ENCODE measurements at places on chromosomes 1 and 21.
A peak's percentile ranks its signal among the peaks of the same experiment; 100 is the strongest.

DNA sequence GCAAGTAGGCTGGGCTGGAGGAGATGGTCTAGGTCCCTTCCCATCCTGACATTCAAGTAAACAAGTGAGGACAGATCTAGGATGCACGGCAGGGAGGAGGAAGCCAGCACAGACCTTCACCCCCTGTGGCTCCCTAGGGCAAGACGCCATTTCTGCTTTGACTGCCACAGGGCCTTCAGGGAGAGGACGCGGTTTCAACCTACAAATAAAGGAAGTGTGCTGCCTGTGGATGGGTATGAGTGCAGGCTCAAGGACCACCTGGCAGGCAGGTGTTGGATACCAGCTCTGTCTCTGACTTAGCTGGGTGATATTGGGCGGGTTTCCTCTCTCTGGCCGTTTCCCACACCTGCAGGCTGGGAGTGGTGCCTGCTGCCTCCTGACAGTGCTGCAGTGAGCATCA is 16.2 kb downstream of the SLC2A1 start:
- no peak for DNase-seq

DNA sequence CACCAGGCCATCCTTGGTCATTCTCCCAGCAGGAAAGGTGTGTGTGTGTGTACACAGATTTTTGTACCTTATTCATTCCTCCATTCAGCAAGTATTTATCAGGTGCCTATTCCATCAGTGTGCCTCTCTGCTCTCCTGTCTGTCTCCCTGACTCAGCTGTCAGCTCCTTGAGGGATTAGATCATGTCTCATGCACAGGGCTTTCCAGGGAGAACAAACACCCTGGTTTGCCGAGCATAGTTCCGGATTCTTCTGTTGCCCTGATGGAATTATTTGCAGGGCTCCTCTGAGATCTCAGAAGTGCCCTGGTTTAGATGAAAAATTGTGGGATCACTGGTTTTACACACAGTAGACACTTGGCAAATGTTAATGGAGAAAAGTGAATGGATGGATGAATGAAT is 8.1 kb upstream of the SDHB start:
- no peak for DNase-seq

GRCh38 chr1:206439205-206439604 is 31.1 kb upstream of the IKBKE start:
- no peak for DNase-seq

GRCh38 chr1:232029315-232029714 is 402.7 kb downstream of the DISC1 start:
- DNase-seq: no peak

- DNase-seq: peak; percentile 27
Measured at GRCh38 chr1:218591966-218592365, 246.8 kb downstream of the TGFB2 start.

DNA sequence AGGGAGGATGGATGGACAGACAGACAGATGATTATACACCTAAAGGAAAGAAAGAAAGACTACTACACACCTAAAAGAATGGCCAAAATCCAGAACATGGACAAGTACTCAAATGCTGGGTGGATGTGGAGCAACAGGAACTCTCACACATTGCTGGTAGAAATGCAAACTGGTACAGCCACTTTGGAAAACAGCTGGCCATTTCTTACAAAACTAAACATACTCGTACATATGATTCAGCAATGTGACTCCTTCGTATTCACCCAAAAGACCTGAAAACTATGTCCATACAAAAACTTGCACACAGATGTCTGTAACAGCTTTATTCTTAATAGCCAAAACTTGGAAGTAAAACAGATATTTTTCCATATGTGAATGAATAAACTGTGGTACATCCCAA is 51.3 kb downstream of the PRPF38A start:
- no peak for DNase-seq

DNA sequence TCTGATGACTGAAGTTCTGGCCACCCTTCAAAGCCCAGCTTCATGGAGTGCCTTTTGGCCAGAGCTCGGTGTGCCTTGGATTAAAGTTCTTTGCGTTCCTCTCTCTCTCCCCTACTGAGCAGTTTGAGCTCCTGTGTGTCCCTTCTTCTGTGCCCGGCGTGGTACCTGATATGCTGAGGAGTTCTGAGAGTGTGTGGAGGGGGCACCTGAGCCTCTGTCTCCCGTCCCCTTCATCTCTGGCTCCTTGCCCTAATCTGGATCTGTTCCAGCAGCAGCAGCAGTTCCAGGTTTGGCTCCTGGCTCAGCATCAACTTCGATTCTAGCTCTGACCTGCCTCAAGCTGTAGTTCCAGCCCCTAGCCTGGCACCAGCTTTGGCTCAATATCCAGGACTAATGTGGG is 25.1 kb upstream of the MYCL start:
- DNase-seq: no peak

GRCh38 chr1:185400052-185400451 is 83.0 kb upstream of the IVNS1ABP start:
- peak; percentile 83 for DNase-seq

DNA sequence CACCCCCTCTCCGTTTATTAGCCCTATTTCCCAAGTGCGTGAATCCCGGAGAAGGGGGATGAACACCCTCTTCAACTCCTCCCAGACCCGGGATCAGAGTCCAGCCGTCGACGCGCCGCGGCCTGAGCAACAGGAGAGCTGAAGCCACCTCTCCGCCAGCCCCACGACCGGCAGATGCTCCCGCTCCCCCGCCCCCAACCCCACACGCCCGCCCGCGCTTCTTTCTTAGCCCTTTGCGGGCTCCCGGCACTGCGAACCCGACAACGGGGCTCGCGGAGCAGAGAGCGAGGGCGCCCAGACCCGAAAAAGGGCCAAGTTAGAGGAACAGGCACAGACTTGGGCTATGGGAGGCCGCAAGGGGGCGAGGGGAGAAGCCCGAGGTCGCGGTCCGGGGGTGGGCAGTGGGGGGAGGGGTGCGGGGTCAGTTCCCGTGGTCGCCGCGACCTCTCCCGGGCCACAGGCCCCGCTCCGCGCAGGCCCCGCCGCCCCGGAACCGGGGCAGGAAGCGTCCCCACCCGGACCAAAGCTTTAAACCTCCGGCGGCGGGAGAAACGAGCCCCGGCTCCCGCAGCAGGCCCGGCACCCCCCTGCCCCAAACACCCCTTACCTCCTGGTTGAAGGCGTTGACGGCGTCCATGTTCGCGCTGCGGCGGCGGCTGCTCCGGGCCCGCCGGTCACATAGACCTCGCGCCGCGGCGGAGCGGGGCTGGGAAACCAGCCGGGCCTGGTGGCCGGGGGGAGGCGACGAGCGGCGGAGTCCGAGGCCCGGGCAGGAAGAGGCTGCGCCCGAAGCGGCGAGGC is 662 bp downstream of the SCAF4 start:
- DNase-seq: no peak

GRCh38 chr1:175099916-175100315 is 32.3 kb downstream of the TNN start:
- DNase-seq: no peak

- no peak for DNase-seq
Measured at GRCh38 chr1:5959667-5960230, 32.5 kb downstream of the NPHP4 start.

- no peak for DNase-seq
Measured at GRCh38 chr1:53104289-53104913, 38.0 kb downstream of the SLC1A7 start.

- no peak for DNase-seq
Measured at GRCh38 chr1:198068285-198068684, 88.5 kb upstream of the NEK7 start.

GRCh38 chr1:54284781-54285529 is 85.0 kb downstream of the MRPL37 start:
- DNase-seq: no peak

DNA sequence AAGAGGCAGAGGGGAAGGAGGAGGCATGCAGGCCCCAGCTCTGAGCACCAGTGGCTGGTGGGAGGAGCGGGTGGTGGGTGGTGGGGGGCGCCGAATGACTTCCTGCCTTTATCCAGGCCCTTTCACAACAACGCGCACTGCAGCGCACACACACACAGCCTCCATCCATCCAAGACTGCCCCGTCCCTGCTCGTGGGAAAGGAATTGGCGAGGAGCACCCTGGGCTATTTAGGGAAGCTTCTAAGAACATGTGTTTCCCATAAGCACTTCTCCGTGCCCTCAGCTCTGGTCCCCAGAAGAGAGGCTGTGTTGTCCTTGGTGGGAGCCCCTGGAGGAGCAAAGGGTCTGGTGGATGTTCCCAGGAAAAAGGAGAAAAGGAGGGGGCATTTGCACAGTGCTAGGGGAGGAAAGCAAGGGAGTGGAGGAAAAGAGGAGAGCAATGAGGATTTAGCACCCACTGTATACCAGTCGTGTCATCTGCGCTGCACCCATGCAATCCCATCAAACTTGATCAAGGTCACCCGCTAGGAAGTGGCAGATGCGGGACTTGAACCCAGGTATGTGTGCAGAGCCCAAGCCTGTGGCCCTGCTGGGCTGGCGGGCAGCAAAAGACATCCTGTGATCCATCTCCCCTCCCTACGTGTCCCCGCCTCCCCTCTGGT is 28.1 kb downstream of the EPHA2 start:
- no peak for DNase-seq

GRCh38 chr1:71364236-71364635 is 283.4 kb upstream of the ZRANB2 start:
- DNase-seq: peak; percentile 18

- peak; percentile 96 for DNase-seq
Measured at GRCh38 chr1:100188617-100189016, 10.6 kb upstream of the LRRC39 start.

- DNase-seq: no peak
Measured at GRCh38 chr1:232108598-232108997, 482.0 kb downstream of the DISC1 start.

DNA sequence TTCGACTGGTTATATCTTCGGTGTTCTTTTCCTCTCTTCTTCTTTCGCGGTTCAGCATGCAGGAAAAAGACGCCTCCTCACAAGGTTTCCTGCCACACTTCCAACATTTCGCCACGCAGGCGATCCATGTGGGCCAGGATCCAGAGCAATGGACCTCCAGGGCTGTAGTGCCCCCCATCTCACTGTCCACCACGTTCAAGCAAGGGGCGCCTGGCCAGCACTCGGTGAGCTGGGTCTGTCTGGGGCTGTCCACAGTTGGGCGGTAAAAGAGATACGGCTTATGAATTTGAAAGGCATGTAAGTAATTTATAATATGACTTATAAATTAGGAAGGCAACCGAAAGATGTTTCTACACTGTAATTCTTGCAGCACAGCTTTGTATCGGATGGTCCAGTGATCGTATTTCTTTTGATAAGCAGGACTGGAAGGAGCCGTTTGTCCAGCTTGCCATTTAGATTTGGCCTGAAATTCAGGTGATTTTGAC is 334 bp downstream of the CTH start:
- peak; percentile 58 for DNase-seq

- DNase-seq: no peak
Measured at GRCh38 chr1:235669277-235669676, 19.7 kb upstream of the GNG4 start.

- peak; percentile 21 for DNase-seq
Measured at GRCh38 chr1:77282187-77282865, 507 bp downstream of the AK5 start.

- DNase-seq: no peak
Measured at GRCh38 chr1:203509135-203509534, 15.2 kb downstream of the OPTC start.

DNA sequence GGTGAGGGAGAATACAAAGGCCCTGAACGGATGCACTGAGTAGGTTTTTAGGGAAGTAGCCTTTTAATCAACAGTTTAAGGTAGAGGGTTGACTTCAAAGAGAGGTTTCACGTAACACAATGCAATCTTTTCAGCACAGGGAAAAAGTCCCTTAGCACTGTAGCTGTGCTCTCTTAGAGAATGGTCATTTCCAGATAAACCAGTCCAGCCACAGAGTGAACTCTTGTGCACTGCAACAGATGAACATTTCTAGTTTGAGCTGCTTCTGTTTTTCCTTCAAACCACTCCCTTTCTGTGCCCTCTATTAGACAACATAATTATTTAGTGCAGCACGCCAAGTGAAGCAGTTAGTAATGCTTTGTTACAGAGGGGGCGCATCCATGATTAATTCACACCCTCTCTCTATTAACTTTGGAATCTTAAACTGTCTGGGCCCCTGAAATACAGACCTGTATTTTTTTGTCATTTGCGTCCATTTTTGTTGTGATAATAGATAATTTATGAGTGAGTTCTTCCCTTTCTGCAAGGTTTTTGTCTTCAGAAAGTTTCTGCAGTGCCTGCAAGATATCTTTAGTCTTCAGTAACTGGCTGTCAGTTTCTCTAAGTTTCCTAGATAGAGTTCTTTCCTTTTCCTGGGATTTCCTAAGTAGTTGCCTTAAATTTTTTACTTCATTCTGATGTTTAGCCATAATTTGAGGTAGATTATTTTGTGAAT is 22.9 kb downstream of the LCA5L start:
- no peak for DNase-seq

DNA sequence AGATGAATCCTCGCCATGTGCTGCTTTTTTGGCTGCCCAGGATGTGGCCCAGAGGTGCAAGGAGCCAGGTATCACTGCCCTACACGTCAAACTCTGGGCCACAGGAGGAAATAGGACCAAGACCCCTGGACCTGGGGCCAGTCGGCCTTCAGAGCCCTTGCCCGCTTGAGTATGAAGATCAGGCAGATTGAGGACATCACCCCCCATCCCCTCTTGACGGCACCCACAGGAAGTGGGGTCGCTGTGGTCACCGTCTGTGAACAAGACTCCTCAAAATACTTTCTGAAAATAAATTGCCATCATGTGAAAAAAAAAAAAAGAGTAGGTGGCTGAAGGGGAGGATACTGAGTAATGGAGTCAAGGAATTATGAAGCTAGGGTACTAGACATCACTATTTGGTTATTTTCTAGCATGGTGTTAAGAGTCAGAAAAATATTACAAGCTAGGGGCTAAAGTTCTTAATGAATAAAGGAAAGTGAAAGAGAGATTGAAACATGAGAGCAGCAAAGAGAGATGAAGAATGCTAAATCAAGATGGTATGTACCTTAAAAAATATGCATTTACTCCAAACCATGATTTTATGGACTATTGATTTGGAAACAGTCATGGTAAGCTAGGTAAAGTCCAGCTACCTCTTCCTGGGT is 84.9 kb downstream of the CLEC20A start:
- no peak for DNase-seq

GRCh38 chr1:206067486-206068227 is 14.7 kb downstream of the RHEX start:
- no peak for DNase-seq
